ENCODE measurements at places on chromosomes 12 and 14.

- DNase-seq, result no peak
These were observed 61.5 kb downstream of the E2F7 start for GRCh38 chr12:77003914-77004313.

DNA sequence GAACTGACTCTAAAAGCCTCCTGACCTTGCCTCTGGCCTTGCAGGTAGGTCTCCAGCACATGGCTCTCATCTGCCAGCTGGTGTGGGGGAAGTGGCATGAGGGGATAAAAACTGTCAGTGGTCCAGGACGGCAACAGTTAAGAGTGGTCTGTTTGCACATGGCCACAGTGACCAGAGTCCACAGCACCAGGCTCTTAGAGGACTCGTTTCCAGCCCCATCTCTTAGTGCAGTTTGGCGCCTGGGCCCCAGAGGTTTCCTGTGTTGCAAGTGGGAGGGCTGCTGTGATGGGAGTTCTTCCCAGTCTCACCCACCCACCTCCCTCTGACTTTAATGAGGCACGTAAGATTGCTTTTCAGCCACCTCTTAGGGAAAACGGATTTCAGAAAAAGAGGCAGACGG, 37.0 kb downstream of the APPL2 start:
- DNase-seq, result no peak

GRCh38 chr12:12788675-12789368, 3.4 kb downstream of the APOLD1 start:
- DNase-seq, result peak; percentile 82

GRCh38 chr12:46005151-46005797, 14.9 kb upstream of the SCAF11 start:
- DNase-seq, result peak; percentile 15

DNA sequence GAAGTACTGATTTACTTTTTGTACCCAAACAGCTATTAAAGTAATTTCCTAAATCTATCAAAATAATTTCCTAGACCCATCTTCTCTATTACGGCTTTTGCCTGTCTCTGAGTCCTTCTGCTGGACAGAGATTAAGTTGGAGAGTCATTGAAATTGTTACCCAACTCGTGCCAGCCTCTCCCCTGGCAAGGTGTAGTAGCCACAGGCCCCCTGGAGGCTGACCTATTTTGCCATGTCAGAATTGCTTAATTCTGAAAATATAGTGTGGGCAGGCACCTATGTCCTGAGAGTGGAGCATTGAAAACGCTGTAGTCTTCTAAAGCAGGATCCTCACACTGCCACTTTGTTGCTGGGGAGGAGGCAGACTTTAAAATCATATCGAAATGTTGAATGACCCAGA, 308.2 kb downstream of the GLT1D1 start:
- DNase-seq, result no peak

- DNase-seq, result no peak
These were observed 65.7 kb downstream of the WNK1 start for GRCh38 chr12:817941-818600.

- DNase-seq, result peak; percentile 67
These were observed 260.8 kb downstream of the RASSF9 start for GRCh38 chr12:85575120-85576096.

DNA sequence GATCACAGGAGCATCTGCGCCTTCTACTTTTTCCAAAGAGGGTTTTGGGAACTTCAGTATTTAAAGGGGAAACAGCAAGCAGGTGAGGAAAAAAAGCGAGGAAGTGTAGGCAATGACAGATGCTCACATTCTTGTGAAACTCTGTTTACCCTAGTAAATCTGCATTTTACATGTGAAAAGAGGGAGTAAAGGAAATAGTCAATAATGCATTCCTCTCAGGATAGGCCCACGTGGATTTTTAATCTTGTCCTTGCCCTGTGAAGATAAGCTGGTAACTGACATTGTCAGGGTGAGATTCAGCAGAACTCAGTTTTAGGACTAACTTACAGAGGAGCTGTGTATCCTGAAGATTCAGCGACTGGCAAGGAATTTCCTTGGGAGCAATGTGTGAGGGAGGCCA, 1119.2 kb upstream of the TMEM132C start:
- DNase-seq, result no peak

GRCh38 chr14:91872517-91873470, 5.5 kb upstream of the TC2N start:
- DNase-seq, result no peak

DNA sequence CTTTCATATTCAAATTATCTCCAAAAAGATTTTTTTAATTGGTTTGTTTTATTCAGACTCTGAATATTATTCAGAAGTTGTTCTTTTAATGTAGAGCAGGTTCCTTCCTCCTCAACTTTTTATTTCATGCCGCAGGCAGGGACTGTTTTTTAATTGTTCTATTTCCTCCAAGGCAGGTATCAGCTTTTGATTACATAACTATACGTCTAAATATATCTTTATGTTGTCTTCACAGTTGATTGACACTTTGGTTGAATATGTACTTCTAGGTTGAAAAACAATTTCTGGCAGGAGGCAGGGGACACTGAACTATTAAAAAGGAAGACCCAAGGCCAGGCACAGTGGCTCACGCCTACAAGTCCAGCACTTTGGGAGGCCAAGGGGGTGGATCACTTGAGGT, 82.5 kb downstream of the HECTD4 start:
- no peak for DNase-seq

GRCh38 chr12:116779597-116779996, 41.5 kb downstream of the RNFT2 start:
- DNase-seq, result no peak
